ENCODE measurements at places on chromosomes 5 and 9.

DNA sequence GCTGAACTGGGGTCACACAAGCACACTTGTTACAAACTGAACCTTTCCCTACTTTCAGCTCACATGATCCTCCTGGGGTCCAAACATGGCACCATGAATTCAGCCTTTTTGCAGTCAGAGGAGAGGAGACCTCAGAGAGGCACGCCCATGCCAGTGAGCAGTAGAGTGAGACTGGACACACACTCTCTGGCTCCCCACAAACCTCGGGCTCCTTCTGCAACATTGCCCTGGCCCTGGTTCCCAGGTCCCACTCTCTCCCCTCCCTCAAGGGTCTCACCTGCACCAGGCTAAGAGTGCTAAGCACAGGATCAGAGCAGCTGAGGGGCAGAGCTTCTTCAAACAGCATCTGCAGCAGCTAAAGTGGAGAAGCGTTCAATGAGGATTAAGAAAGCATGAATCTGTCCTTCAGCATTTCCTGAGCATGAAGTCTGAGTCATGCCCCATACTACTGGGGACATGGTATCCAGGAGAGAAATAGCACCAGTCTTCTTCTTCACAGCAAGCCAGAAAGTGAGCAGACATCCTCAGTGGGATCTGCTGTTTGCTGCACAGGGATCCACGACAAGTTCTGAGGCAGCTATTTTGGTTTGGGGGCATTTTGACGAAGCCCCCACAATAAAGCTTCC, 27.2 kb downstream of the SLC35A4 start:
- DNase-seq: no peak

- no peak for DNase-seq
Observed at GRCh38 chr5:179307931-179308471, 37.3 kb downstream of the ADAMTS2 start.

- no peak for DNase-seq
Observed at GRCh38 chr5:95439801-95440493, 48.8 kb downstream of the FAM81B start.

DNA sequence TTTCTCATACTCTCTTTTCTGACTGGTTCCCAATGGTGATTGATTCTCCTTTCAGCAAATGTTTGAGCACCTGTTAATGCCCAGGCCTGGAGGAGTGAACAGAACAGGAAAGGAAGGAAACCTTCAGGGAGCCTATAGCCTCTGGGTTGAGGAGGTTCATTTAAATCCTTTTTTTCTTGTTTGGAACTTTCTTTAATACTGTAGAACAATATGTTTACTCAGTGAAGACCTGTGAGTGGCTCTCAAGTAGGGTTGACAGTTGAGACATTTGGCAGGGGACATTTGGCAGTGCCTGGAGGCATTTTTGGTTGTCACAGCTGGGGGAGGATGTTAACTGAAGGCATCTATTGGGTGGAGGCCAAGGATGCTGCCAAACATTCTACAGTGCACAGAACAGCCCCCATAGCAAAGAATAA, 6.1 kb upstream of the FAM120AOS start:
- DNase-seq: no peak

GRCh38 chr5:154478224-154478565, at the start of gene HAND1:
HAND1 (minus strand) TSS chr5:154478227; CDS start chr5:154478008, 219 bp downstream.
- DNase-seq: no peak

DNA sequence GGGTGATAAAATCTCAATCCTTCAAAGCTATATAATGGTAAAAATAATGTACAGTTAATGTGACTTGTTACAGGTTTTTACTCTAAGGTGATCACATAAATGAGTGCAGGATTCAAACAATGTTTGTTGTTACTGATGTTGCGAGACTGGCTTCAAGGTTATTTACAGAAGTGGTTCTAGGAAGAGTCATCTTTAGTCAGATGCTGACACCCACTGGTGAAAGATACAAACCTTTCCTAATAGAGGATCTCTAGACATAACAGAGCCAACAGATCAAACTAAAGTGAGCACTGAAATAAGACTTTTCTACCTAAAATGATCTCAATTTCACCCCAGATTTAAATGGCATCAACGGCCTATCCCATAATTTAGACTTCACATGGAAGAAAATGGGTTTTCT, 20.2 kb downstream of the ARSB start:
- no peak for DNase-seq

- DNase-seq: no peak
Observed at GRCh38 chr9:79862921-79863890, 291.4 kb downstream of the TLE4 start.

DNA sequence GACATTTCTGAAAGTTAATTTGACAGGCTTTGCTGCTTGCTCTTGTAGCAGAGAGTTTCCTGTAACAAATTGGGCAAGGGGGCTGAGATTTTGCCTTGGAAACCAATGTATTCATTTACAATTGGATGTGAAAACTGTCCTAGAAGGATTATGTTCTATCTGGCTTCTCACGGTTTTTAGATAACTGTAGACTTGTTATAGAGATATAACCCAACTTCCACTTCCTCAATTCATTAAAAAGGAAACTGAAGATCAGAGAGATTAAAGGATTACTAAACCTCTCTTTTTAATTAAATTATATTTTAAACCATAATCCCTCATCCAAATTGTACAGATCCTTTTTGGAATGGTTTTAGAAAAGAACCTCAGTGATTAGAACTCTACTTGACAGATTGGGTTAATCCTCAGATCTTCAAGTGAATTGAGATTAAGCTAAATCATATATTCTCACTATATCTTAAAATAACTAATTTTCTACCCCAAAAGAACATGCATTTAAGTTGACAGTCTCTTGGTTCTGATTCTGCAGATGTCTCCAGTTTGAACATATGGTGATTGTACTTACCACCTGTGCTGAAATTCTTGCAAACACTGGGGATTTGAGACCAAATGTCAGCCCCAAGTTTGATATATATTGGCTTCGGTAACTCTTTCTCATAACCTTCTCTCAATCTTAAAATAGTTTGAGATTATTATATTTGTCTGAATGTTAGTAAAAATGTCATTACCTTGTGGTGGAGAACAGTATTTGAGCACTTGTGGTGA, 130.1 kb upstream of the C9orf72 start:
- no peak for DNase-seq

- no peak for DNase-seq
Observed at GRCh38 chr9:33903157-33903780, 86.3 kb downstream of the UBE2R2 start.

GRCh38 chr9:76812591-76812990, 48.4 kb downstream of the PCA3 start:
- DNase-seq: no peak

DNA sequence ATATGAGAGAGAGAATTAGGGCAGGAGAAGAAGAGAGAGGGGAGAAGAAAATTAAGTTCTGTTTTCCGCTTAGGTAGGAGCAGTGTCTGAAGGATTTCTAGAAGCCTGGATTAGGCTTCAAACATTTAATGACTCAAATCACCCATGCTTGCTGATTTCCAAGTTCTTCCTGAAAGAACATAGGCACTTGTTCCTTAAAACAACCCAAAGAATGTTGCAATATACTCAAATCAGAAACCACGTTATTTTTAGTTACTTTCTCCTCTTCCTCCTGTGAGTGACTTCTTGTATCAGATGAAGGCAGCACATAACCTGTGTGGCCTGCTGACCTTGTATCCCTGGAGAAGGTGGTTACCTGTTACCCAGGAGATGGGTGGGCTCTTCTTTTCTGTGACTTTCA, 351.5 kb upstream of the KLF4 start:
- DNase-seq: no peak

- DNase-seq: no peak
Observed at GRCh38 chr5:58211441-58211840, 248.4 kb downstream of the PLK2 start.

- DNase-seq: no peak
Observed at GRCh38 chr5:64865662-64866061, 96.9 kb downstream of the CWC27 start.

- DNase-seq: no peak
Observed at GRCh38 chr9:77960356-77961153, 71.1 kb downstream of the GNAQ start.

DNA sequence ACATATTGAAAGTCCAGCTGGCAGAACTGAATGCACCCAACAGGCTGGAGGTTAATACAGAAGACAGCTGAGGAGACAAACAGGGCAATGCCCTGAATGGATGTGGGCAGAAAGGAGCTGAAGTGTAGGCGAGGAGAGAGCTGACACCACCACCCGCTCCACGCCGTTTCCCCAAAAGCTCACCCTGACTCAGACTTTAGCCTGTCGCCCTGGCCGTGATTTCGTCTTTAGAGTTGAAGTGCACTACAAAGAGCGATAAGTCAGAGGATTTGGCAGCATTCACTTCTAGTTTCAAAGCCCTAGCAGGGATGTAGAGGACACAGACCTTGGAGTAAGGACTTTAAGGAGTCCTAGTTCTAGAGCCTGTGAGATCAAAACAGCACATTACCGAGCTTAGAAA, 2.2 kb upstream of the ERAP1 start:
- DNase-seq: no peak

DNA sequence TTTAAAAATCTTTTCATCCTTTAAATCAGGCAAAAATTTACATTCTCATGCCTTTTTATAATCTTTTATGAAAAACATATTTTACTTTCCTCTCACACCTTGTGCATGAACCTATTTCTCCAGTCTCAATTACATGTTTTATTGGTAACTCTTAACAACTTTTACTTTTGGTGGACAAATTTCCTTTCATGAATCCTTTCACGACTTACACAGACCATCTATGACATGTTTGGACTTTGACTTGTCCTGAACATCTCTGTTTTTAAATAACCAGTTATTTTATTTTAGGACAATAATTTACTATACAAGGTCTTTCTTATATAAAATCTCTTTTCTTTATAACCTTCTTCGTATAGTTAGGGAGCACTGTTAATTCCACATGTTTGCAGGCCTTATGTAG, 26.5 kb upstream of the MTMR12 start:
- DNase-seq: no peak

GRCh38 chr5:94811331-94811730, 192.9 kb downstream of the SLF1 start:
- no peak for DNase-seq

- DNase-seq: peak; percentile 4
Observed at GRCh38 chr5:111143910-111144309, 51.8 kb downstream of the WDR36 start.

- no peak for DNase-seq
Observed at GRCh38 chr9:114571391-114571790, 16.2 kb upstream of the ATP6V1G1 start.

DNA sequence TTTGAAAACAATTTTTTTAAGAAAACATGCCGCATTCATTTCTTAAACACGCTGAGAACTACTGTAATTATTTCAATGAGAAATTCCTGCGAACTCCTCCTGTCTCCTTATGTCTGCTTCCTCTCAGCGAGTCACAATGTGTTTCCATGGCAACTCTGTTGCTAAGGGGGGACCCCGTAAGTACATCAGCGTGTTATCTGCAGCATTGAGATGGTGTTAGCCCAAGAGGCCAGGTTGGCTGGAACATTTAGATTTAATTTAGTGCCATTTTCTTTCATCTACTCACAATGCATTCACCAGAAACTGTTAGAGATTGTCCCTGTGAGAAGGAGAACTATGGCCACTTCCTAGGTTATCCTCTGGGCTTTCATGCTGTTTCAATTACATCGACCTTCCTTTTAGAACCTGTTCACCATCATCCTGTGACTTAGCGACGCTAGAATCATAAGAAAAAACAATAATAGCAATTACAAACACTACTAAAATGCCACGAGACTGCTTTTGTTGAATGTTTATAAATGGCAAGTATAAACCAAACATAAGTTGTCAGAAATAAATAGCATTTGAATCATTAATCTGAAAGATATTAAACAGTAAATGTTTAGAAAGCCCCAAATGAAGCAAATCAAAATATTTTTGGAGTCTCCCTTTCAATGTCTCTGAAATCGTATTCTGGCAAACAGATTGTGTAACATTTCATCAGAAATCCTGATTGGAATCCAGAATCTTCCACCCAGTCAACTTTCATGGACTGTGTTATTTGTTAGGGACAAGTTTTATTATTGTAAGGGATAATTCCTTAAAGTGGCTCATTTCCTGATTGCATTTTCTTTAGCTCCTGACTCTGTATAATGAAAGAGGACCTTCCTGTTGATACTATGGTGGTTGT, 39.7 kb upstream of the SHC3 start:
- no peak for DNase-seq

- no peak for DNase-seq
Observed at GRCh38 chr9:27413511-27414219, 110.4 kb upstream of the IFNK start.

DNA sequence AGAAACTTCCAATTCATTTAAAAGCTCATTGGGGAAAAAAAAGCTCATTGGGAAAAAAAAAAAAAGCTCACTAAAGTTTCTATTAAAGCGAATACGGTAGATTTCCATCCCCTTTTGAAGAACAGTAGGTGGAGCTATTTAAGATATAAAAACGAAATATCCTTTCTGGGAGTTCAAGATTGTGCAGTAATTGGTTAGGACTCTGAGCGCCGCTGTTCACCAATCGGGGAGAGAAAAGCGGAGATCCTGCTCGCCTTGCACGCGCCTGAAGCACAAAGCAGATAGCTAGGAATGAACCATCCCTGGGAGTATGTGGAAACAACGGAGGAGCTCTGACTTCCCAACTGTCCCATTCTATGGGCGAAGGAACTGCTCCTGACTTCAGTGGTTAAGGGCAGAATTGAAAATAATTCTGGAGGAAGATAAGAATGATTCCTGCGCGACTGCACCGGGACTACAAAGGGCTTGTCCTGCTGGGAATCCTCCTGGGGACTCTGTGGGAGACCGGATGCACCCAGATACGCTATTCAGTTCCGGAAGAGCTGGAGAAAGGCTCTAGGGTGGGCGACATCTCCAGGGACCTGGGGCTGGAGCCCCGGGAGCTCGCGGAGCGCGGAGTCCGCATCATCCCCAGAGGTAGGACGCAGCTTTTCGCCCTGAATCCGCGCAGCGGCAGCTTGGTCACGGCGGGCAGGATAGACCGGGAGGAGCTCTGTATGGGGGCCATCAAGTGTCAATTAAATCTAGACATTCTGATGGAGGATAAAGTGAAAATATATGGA, at the start of gene PCDHGA12:
PCDHGA12 (plus strand) TSS at position 176 of the 782 bp plus-strand sequence; CDS start at position 429, 253 bp downstream.
- DNase-seq: no peak

- DNase-seq: no peak
Observed at GRCh38 chr9:27337236-27337635, 40.3 kb upstream of the EQTN start.

GRCh38 chr9:116162241-116162781, 8.7 kb downstream of the PAPPA start:
- DNase-seq: no peak

All from GM19239 (cell line).